ENCODE measurements at places on chromosomes 6 and 20. TPM values are rescaled to one million over a fixed set of nuclear protein-coding genes. Genes with fewer than 3 reads are reported as not detected.

DNA sequence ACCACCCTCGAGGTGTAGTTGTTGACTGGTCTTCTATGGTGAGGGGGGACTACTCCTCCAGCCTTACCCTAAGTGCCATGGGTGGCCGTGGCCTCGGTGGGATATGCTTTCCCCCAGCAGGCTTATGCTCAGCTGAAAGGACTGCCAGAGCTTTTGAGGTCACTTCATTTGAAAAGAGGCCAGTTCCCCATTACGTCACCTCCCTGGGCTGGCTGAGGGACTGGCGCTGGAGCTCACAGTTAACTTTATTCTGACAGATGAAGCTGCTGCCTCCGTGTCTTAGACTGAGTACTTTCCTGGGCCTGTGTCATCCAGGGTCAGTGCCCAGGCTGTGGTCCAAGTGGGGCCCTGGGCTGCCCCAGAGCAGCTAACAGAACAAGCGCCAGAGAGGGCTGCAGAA lies 42.8 kb upstream of the PCMTD2 start:
- no peak overlapping the region for H3K4me3 ChIP-seq
- no peaks in the 10 kb centered on the region for H3K36me3 ChIP-seq
- H3K27me3 ChIP-seq = no peaks in the 10 kb centered on the region
- DNase-seq = peak; percentile 83
- peaks cover 33% of the 10 kb centered on the region for H3K4me1 ChIP-seq

GRCh38 chr6:78629836-78630235 lies 237.5 kb upstream of the IRAK1BP1 start:
- no peak overlapping the region for H3K27ac ChIP-seq
- no peaks in the 10 kb centered on the region for H3K36me3 ChIP-seq
- no peaks in the 10 kb centered on the region for H3K4me1 ChIP-seq
- peaks cover 9% of the 10 kb centered on the region for H3K27me3 ChIP-seq
- peak overlapping the region; percentile 42 for H3K4me3 ChIP-seq

- peak overlapping the region; percentile 19 for H3K27ac ChIP-seq
- peaks cover 41% of the 10 kb centered on the region for H3K4me1 ChIP-seq
- H3K36me3 ChIP-seq = peaks cover 55% of the 10 kb centered on the region
- no peaks in the 10 kb centered on the region for H3K27me3 ChIP-seq
Observed at GRCh38 chr6:32181915-32182529, 2.0 kb downstream of the AGER start.

GRCh38 chr20:58891086-58891717 lies 38.7 kb downstream of the GNAS start:
- H3K36me3 ChIP-seq = no peaks in the 10 kb centered on the region
- DNase-seq = peak; percentile 93
- peaks cover 44% of the 10 kb centered on the region for H3K4me1 ChIP-seq
- H3K27ac ChIP-seq = peak overlapping the region; percentile 99
- peak overlapping the region; percentile 94 for H3K4me3 ChIP-seq

Gene SALL4
- not detected for total RNA-seq

Data from sigmoid colon (tissue), 7 donors.